ENCODE measurements at places on chromosomes 2 and 18.

- DNase-seq: no peak
Measured at GRCh38 chr2:42652086-42652485, 83.7 kb downstream of the MTA3 start.

- no peak for DNase-seq
Measured at GRCh38 chr18:63253428-63254372, 65.9 kb downstream of the BCL2 start.

DNA sequence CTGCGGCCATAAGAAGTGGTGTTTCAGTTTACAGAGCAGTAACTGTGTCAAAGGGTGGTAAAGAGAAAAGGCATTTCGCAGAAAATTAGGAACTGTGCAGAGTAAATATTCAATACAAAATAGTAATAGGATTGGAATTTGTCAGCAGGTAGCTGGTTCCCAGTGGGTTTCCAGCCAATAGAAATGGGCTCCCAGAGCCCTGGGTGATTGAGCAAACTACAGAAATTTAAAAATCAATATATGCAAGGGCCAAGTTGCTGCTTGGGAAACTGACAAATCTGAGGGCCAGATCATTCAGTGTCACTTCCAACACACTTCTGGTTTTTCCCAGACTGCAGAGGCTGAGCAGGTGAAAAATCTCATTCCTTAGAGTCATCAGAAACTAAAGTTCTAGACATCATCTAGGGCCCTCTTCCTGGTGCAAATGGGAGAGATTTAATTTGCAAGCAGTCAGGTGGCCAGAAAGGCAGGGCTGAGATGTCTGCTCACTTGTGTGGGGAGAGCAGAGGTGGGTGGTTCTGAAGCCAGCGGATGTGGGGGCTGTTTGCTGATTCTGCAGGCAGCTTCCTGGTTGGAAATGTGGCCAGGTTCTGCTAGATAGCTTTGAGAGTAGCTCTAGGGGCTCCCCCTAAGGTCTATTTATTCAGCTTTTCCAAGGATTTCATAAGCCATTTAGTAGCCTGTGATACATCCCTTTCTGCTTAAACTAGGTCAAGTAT, 182.4 kb downstream of the NCK2 start:
- no peak for DNase-seq

DNA sequence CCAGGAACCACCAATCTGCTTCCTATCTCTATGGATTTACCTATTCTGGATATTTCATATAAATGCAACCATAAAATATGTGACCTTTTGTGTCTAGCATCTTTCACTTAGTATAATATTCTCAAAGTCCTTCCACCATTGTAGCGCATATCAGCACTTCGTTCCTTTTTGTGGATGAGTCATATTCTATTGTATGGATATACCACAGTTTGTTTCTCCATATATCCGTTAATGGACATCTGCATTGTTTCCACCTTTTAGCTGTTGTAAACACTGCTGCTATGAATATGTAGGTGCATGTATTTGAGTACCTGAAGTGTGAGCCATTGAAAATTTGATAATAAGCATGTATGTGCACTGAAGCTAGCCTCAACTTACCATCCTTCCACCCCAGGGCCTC, 80.1 kb downstream of the NBAS start:
- no peak for DNase-seq

GRCh38 chr2:30756971-30757370, 50.3 kb downstream of the CAPN13 start:
- no peak for DNase-seq

GRCh38 chr2:203341741-203342310, 13.6 kb downstream of the ABI2 start:
- no peak for DNase-seq

GRCh38 chr2:237207646-237208045, 122.0 kb downstream of the COPS8 start:
- DNase-seq: peak; percentile 4

DNA sequence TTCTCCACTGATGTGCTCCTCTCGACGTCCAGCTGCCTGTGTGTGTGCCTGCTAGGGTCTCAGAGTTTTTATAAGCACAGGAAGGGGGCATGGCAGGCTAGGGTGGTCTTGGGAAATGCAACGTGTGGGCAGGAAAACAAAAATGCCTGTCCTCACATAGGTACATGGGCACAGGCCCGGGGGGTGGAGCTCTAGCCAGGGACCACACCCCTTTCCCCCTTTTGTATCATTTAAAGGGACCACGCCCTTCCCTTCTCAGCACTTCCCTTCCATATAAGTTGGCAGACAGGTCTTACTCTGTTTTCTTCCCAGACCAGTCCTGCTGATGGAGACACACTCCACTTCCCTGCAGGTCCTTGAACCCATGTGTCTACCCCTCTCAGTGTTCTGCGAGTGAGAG, 645.0 kb downstream of the CBLN2 start:
- no peak for DNase-seq

DNA sequence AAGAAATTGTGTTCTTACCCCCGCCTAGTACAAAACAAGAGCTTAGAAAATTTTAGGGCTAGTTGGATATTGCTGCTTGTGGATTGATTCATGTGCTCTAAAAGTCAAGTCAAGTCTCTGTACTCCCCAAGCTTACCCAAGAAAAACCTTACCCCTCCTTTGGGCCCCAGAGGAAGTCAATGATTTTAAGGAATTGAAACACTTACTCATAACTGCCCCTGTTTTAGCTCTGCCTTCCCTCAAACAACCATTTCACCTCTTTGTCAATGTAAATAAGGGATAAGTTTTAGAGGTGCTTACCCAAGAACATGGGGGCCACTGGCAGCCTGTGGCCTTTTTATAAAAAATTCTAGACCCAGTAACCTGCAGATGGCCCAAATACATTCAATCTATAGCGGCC, 136.6 kb upstream of the RMP24 start:
- no peak for DNase-seq

DNA sequence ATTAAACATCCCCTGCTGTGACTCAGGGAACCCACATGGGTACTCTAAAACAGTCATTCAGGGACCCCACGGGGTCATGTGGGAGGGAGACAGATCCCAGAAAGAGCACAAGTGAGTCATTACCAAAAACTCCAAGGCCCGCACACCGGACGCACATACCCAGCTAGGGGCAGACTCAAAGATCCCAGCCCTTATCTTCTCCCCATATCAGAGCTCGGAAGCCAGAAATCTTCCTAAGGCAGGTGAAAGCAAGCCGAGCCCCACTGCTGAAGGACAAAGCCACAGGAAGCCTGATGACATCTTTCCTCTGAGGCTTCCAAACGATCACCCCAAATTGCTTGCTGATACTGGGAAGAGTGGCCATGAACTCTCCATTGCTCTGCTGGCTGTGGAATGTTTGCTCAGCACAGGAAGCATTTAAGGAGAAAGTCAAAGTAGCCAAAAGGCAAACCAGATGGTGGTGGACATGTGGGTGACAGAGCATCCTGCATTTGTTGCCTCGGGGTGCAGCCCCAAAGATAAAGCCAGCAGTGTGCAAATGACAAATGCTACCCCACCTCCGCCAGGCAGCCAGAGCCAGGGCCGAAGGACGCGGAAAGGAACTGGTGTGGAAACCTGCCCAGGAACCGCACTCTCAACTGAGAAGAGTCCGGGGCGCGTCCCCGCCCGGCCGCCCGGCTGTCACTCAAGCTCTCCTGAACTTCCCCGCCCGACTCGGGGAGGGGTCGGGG, 784 bp downstream of the ACTR1B start:
- DNase-seq: peak; percentile 76

DNA sequence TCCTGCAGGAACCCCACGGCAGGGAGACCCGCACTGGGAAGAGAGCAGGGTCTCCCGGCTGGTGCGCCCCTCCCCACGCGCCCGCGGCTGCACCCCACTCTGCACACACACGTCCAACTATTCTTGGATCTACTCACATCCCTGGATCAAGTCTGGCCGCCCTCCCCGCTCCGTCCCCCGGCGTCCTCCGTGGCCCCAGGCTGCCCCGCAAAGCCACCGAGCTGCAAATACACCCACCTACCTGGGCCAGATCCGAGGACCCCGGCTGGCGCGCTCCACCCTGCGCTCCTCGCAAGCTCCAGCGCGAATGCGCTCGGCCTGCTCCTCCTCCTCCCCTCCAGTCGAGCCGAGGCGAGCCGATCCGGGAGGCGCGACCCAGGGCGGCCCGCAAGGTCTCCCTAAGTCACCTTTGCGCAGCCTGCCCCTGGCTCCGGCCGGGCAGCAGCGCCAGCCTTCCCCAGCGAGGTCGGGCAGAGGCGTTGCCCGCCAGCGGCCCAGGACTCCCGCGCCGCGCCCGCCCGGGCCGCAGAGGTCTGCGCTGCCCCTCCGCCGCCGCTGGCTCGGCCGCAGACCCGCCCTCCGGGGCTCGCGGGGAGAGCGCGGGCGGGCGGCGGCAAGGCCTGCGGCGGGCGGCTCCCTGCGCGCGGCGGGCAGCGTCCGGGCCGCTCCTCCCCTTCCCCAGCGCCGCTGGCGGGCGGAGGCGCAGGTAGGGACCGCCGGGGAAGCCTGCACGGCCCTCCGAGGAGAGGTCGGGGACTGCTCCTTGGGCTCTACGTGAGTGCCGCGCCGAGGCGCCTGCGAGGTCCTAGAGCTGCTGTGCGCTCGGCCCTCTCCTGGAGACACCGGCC, 126.0 kb downstream of the OSBPL1A start:
- DNase-seq: peak; percentile 79

- DNase-seq: no peak
Measured at GRCh38 chr2:234493796-234494195, 3.1 kb downstream of the ARL4C start.

GRCh38 chr2:37226863-37227262, 4.5 kb downstream of the CEBPZ start:
- DNase-seq: no peak

DNA sequence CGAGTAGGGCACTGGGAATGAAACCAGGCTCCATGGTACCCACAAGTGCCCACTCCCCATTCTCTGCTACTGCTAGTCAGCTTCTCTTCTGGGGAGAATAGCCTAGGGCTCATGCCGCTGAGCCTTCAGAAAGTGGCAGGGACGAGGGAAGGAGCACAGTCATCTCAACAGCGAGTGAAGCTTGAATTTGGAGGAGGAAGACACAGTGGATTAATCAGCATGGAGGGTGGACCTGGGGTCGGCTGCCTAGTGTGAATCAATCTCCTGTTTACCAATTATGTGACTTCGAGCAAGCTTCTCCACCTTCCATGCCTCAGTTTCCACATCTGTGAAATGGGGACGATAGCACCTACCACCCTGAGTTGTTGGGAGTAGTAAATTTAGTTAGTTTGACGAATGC, 157.0 kb downstream of the SEPTIN10 start:
- DNase-seq: no peak

DNA sequence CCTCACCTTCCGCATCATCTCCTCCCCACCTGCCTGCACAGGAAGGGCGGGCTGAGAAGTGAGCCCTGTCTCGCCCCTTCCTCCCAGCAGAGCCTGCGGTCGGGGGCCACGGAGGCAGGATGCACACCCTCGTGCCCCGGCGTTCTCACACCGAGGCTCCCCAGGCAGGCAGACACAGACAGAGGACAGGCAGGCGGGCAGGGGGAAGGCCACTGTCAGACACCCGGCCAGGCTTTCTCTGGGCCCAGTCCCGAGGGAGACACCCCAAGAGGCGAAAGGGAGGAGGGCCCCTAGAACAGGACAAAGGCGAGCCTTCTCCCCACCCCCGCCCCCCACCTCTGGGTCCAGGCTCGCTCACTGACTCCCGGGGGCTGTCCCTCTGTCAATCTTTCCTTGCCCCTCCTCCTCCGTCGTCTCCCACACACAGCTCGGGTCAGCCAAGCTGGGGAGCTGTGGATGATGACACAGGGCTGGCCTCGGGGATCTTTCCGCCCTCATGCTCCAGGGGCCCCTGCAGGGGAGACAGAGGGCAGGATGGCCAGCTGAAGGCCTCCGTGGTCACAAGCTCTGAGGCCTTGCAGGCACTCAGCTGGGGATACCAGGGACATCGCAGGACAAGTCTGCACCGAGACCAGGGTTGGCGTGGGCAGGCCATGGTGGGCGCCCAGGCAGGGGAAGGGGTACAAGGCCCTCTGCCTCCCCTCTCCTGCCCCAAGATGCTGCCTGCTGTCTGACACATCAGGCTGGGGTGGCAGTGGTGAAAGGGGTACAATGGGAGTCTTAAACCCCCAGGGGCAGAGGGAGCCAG, 24.9 kb downstream of the BIN1 start:
- DNase-seq: no peak

- DNase-seq: no peak
Measured at GRCh38 chr18:20963027-20963426, 148.6 kb downstream of the ROCK1 start.

DNA sequence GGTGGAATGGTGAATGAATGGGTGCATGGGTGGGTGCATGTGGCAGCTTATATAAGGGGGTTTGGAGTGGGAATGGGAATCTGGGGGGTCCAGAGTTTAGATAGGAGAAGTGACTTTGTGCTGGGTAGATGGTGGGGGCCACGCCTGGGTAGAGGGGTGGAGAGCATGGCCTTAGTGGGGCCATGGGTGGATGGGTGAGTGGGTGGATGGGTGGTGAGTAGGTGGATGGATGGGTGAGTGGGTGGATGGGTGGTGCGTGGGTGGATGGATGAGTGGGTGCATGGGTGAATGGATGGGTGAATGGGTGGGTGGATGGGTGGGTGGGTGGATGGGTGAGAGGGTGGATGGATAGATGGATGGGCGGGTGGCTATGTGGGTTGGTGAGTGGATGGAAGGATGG, 53.9 kb downstream of the MYO7B start:
- no peak for DNase-seq

GRCh38 chr18:45841060-45841764, 15.7 kb downstream of the SIGLEC15 start:
- no peak for DNase-seq

- no peak for DNase-seq
Measured at GRCh38 chr2:187586011-187586641, 31.9 kb upstream of the TFPI start.

DNA sequence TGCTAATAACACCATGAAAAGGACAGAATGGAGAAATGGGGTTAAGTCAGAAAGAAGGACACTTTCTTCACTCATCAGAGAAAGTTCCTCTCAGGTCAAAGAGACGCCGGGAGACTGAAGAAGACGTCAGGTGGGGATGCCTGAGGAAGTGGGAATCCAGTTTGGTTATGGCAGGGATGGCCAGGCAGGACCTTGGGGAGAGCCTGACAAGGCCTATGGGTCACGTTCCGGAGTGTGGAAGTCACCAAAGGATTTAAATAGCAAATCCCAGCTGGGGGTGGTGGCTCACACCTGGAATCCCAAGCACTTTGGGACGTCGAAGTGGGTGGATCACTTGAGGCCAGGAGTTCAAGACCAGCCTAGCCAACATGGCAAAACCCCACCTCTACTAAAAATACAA, 432.7 kb upstream of the SMIM21 start:
- no peak for DNase-seq

GRCh38 chr2:67669766-67670165, 272.6 kb downstream of the ETAA1 start:
- no peak for DNase-seq

DNA sequence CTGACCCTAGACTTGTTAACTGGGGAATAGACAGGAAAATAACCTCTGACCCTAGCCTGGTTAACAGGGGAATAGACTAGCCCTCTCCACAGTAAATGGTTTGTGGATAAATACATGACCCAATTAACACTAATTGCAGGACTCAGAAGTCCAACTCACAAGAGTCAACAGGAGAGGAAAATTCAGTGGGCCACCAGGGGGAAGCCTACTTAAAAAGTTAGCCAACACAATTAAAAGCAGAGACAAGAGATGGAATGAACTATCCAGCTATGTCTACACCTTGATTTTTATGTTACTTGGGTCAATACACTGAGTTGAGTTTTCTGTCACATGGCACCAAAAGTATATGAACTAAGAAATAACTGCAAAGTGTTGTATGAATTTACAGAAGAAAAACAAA, 158.8 kb upstream of the SLC39A10 start:
- peak; percentile 81 for DNase-seq

- no peak for DNase-seq
Measured at GRCh38 chr2:46635442-46635841, 156.1 kb downstream of the TMEM247 start.
